ENCODE measurements at places on chromosomes 6 and 20.
A peak's percentile ranks its signal among the peaks of the same experiment; 100 is the strongest.

DNA sequence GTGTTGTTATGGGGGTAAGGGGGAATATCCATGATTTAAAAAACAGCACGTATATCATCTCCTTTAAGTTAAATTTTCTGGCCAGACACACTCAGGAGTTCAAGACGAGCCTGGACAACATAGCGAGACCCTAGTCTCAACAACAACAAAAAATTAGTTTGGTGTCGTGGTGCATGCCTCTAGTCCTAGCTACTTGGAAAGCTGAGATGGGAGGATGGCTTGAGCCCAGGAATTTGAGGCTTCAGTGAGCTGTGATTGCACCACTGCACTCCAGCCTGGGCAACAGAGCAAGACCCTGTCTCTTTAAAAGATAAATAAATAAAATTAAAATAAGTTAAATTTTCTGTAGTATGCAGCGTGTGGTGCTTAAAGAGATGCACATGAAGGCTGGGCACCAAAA, 31.5 kb upstream of the SRSF6 start:
- H3K4me1 ChIP-seq, result no peaks in the 10 kb centered on the region
- no peak for DNase-seq
- H3K27me3 ChIP-seq, result peaks cover 11% of the 10 kb centered on the region
- no peaks in the 10 kb centered on the region for H3K36me3 ChIP-seq
- no peak overlapping the region for H3K27ac ChIP-seq

DNA sequence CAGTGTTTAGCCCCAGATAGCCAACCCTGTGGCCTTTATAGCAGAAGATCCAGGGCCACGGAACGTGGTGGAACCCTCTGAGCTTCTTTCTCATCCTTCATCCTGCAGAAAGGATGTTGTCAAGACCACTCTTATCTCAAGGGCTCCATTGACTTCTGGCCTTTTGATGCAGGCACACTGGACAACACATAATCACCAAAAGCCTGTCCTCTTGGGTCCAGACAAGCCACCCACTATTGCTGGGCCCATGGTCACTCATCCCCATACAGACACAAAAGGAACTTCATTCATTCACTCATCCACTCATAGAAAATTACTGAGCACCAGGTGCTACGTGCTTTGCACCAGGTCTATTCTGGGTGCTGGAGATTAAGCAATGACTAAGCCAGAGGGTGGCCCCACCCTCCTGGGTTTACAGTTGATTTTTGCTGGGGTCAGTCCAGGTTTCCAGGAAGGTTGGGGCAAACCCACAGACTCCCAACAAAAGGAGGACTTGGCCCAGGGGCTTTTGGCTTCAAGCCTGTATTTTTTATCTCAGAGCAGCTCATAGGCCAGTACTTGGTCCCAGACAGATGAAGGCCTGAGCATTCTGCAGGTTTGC, 2.4 kb downstream of the CST8 start:
- no peaks in the 10 kb centered on the region for H3K36me3 ChIP-seq
- H3K4me1 ChIP-seq, result no peaks in the 10 kb centered on the region
- no peak overlapping the region for H3K4me3 ChIP-seq
- no peak for DNase-seq

DNA sequence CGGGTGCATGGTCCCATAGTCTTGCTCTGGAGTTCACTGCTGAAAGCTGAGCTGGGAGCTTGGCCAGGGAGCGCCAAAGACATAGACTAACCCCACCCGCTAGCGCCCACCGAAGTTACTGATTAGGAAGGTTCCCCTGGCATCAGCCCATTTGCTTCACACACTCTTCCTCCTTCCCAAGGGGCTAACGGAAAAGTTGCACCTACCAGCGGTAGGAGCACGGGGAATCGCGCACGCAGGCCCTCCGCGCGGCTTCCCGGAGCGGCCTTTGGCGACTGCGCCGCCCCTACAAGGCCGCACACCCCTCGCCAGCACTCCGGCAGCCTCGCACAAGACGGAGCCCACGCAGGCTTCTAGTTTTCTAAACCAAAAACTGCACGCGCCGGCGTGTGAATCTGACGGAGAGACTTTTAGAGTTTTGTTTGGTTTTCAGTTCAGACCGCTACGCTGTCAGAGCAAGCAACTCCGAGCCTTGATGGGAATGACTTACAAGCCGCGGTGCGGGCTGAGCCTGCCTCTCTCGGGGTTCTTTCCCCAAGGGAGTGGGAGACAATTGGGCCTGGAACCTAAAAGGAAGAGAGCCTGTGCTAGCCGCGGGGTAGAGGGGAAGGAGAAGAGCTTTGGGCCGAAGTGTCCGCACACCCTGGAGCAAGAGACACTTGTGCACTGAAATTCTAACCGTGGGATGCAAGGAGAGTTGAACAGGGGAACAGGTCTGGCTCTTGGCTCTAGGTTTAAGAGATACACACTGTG, 891 bp upstream of the POU3F2 start:
- DNase-seq, result peak; percentile 68
- H3K27ac ChIP-seq, result no peak overlapping the region
- peaks cover 100% of the 10 kb centered on the region for H3K27me3 ChIP-seq

- H3K4me1 ChIP-seq, result peaks cover 18% of the 10 kb centered on the region
- no peak for DNase-seq
- no peak overlapping the region for H3K4me3 ChIP-seq
- H3K27ac ChIP-seq, result no peak overlapping the region
- no peaks in the 10 kb centered on the region for H3K36me3 ChIP-seq
Observed at GRCh38 chr6:1322156-1322555, 10.3 kb downstream of the FOXQ1 start.

DNA sequence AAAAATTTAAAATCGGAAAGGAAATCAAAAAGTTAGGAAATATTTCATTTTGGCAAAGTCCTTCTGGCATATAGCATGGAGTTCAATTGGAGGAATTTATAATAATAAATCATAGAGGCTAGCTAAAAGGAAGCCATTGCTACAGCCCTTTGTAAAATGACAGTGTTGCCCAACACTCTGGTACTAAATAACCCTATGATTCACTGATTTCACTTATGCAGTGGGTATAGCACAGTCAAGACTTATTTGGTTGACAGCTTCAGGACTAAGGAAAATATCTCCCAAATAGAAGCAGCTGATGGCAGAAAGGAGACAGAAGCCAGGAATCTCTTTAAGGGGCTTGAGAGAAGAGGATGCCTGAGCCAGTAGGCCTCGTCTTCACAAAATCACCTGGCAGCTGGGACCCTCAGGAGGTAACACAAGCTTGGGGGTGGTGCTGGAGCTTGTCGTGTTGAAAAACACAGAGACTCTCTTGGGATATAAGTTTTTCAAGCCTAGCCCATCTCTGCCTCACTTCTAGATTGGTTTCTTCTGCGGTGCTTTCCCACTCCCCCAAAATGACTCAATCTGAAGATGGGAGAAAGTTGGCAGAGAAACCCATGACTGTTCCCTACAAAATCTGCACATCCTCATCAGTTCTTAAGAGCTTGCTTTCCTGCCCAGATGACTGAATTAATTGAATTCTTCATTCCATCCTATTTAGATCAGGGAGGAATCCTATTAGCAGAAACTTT, 38.4 kb upstream of the EYA4 start:
- no peak overlapping the region for H3K27ac ChIP-seq
- H3K4me1 ChIP-seq, result no peaks in the 10 kb centered on the region
- H3K36me3 ChIP-seq, result no peaks in the 10 kb centered on the region

DNA sequence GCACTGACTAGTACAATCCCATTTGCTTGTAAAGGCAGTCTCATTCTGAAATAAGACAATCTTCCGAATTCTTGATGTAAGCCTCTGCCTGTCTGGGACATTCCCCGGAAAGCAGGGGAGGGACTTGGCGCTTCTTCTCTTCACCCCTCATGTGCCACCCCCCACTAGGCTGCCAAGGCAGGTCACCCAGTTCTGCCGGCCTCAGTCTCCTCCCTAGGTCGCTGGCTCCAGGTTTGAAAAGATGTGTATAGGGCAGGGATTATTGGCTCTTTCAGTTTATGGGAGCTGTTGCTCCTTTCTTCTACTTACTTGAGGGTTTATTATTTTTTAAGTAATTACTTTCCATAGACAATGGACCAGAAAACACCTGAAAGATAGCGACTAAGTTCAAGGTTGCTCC, 158.1 kb upstream of the RPS6KA2 start:
- no peaks in the 10 kb centered on the region for H3K4me1 ChIP-seq
- no peak overlapping the region for H3K4me3 ChIP-seq
- no peaks in the 10 kb centered on the region for H3K27me3 ChIP-seq
- H3K27ac ChIP-seq, result no peak overlapping the region

DNA sequence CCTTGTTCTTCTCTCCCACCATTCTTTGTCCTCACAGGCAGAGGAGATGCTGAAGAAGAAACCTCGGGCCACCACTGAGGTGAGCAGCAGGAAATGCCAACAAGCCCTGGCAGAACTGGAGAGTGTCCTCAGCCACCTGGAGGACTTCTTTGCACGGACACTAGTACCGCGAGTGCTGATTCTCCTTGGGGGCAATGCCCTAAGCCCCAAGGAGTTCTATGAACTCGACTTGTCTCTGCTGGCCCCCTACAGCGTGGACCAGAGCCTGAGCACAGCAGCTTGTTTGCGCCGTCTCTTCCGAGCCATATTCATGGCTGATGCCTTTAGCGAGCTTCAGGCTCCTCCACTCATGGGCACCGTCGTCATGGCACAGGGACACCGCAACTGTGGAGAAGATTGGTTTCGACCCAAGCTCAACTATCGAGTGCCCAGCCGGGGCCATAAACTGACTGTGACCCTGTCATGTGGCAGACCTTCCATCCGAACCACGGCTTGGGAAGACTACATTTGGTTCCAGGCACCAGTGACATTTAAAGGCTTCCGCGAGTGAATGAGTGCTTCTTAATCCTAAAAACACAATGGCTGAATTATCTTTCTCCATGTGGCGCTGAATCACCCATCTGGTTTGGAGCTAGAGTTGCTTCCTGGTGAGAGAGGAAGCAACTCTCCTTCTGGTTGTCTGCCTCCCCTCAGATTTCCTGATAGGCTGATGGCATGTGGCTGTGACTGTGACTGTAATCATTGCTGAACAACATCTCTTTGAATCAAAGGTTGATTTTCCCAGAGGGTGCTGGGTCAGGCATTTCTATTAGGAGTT, 4.6 kb downstream of the MAD2L1BP start:
- peaks cover 22% of the 10 kb centered on the region for H3K36me3 ChIP-seq
- no peaks in the 10 kb centered on the region for H3K27me3 ChIP-seq
- no peak overlapping the region for H3K27ac ChIP-seq
- DNase-seq, result no peak
- H3K4me1 ChIP-seq, result peaks cover 64% of the 10 kb centered on the region

GRCh38 chr6:15754035-15754705, 91.3 kb upstream of the DTNBP1 start:
- no peak for DNase-seq
- H3K36me3 ChIP-seq, result no peaks in the 10 kb centered on the region
- no peak overlapping the region for H3K27ac ChIP-seq
- no peak overlapping the region for H3K4me3 ChIP-seq
- no peaks in the 10 kb centered on the region for H3K4me1 ChIP-seq

DNA sequence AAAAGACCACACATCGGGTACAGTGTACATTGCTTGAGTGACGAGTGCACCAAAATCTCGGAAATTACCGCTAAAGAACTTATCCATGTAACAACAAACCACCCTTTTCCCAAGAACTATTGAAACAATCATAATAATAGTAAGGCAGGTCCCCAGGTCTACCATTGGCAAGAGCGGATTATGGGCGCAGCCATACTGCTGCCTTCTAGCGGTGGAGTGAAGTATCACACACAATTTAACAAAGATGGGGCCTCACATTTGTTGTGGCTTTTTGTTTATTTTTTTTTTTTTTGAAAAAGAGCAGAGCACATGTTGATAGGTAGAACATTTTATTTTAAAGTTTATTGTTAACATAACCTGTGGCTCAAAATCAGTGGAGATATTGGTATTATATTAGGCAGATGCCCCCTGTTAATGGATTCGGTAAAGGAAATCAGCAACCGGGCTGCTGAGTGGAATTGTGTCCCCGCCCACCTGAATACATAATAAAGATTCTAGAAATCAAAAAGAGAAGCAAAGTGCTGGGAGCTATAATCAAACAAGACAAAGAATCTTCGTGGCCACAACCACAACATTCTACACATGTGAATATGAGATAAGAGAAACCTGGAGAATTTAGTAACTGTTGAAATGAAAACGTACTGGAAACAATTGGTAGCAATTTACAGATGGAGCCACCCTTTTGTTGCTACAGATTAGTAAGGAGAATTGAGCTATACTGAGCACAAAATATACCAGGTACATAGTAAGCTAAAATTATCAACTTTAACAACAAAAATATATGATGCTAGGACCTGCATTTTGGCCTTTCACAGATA, 94.2 kb upstream of the EXOC2 start:
- H3K27me3 ChIP-seq, result no peaks in the 10 kb centered on the region
- no peak overlapping the region for H3K27ac ChIP-seq
- DNase-seq, result no peak

DNA sequence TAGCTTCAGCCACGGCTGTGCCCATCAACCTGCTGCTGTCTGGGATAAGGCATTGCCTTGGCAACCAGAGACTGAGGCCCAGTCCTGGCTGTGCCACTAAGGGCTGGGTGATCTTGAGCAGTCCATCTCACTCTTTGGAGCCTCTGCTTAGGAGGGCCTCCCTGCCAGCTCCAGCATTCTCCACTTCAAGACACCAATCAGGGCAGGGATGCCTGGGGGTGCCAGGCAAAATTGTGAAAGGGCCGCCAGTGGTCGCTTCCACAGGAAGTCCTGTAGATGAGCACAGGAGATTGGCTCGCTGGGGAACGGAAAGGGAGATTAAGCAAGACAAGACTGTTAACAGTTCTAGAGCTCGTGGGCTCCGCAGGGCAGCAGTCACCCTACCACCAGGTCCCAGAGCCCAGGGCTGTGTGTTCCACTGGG, at the start of gene RAB44:
RAB44 (plus strand) TSS at position 346 of the 423 bp plus-strand sequence. CDS start 6,410 bp downstream, outside the sequence.
- no peak for DNase-seq
- H3K27me3 ChIP-seq, result peaks cover 4% of the 10 kb centered on the region
- H3K36me3 ChIP-seq, result no peaks in the 10 kb centered on the region
- H3K4me1 ChIP-seq, result peaks cover 8% of the 10 kb centered on the region

GRCh38 chr6:122124908-122125307, 274.5 kb upstream of the HSF2 start:
- no peaks in the 10 kb centered on the region for H3K27me3 ChIP-seq
- no peak overlapping the region for H3K4me3 ChIP-seq
- H3K4me1 ChIP-seq, result no peaks in the 10 kb centered on the region
- H3K36me3 ChIP-seq, result no peaks in the 10 kb centered on the region
- H3K27ac ChIP-seq, result no peak overlapping the region

DNA sequence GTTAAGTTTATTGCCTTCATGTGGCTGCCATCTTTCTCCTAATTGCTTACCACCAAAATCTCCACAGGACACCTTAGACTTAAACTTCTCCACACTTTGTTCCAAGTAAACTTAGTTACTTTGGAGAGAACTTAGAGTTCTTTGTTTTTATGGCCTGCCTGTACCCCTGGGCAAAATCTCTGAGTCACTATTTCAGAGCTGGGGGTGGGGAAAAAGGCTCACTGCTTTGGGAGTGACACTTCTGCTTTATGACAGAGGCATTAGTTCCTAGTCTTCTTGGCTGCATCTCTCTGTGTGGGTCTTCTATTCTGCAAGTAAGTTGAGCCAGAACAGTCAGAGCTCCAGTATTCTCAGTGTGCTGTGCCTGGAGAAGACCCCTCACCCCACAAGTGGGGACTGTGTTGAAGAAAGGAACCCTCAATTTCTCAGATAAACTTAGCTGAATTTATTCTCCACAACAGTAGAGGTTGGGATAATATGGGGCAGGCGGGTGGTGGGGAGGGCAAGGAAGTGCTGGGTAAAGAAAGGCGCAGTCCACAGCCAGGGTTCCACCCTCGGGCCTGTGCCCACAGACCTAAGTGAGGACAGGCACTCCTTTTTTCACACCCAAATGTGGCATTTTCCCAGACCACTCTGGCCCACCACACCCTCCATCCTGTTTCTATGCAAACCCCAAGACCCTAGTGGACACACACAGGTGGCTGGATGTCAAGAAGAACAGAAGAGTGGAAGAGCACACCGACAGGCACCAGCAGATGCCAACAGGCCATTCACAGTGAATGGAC, 636.6 kb upstream of the MAN1A1 start:
- no peak overlapping the region for H3K4me3 ChIP-seq
- no peak for DNase-seq
- H3K27ac ChIP-seq, result no peak overlapping the region
- H3K4me1 ChIP-seq, result no peaks in the 10 kb centered on the region
- H3K36me3 ChIP-seq, result no peaks in the 10 kb centered on the region
